ENCODE measurements at places on chromosomes 6 and 20. TPM values are rescaled to one million over a fixed set of nuclear protein-coding genes. Genes with fewer than 3 reads are reported as not detected.

- H3K4me3 ChIP-seq = no peak overlapping the region
- H3K36me3 ChIP-seq = peaks cover 20% of the 10 kb centered on the region
- H3K27me3 ChIP-seq = no peaks in the 10 kb centered on the region
- H3K27ac ChIP-seq = no peak overlapping the region
- H3K4me1 ChIP-seq = no peaks in the 10 kb centered on the region
- DNase-seq = no peak
These were observed 60.7 kb downstream of the APCDD1L start for GRCh38 chr20:58454460-58454859.

DNA sequence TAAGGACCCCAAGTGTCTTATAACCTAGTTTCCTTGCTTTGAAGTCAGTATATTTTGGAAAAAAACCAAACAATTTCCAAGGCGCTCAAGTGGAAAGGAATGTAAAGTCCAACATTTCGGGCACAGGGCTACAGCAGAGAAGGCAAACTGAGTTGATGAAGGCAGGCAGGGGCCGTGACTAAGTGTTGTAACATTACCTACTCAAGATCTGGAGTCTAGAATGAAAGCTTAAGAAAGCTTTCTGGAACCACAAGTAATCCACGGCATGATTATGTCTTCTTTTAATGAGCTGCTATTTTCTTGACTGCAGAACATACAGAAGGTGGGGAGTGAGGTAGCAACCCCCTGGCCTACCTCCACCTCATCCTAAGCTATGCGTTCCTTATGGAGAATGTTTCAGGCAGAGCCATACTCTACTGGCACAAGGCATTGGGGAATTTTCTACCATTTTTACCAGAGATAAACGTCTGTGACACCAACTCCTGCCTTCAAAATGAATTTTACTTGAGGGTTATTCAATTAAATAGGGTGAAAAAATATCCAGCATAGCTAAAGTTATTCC, 4.3 kb downstream of the PPP1R10 start:
- H3K4me1 ChIP-seq = peaks cover 60% of the 10 kb centered on the region
- H3K27ac ChIP-seq = peak overlapping the region; percentile 32
- no peak for DNase-seq
- peak overlapping the region; percentile 25 for H3K4me3 ChIP-seq
- peaks cover 78% of the 10 kb centered on the region for H3K36me3 ChIP-seq

DNA sequence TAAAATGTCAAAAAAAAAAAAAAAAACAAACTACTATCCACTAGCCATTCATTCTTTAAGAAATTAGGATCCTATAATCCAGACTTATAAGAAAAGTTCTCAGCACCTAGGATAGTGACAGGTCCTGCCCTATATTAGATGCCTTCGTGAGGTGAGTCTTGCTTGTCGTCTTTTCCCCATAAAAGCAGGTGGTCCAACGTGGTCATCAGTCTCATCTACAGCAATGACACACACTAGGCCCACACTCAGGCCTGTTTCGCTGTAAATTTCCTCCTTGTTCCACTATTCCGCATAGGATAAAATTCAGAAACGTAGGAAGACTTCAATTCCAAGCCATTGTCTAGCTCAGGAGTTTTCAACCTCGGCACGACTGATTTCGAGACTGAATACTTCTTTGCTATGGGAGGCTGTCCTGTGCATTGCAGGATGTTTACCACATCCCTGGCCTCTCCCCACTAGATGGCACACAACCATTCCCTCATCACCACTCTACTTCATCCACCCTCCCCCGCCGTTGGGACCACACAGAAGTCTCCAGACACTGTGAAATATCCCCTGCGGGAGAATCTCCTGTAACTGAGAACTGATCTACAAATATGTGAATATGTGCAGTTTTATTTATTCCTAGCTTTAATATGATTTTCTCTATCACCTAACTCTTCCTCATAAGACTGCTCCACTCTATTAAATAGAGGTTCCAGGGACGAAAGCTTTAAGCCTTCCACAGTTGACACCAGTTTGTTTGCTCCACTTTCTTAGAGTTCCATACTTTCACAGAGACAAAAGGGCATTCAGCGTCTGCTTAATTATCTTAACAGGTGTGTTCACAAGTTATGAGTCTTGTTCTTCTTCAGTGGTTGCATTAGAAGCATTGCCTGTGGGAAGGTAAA, 346.3 kb downstream of the BMP2 start:
- H3K27ac ChIP-seq = no peak overlapping the region
- no peak for DNase-seq
- no peaks in the 10 kb centered on the region for H3K36me3 ChIP-seq
- H3K27me3 ChIP-seq = no peaks in the 10 kb centered on the region

DNA sequence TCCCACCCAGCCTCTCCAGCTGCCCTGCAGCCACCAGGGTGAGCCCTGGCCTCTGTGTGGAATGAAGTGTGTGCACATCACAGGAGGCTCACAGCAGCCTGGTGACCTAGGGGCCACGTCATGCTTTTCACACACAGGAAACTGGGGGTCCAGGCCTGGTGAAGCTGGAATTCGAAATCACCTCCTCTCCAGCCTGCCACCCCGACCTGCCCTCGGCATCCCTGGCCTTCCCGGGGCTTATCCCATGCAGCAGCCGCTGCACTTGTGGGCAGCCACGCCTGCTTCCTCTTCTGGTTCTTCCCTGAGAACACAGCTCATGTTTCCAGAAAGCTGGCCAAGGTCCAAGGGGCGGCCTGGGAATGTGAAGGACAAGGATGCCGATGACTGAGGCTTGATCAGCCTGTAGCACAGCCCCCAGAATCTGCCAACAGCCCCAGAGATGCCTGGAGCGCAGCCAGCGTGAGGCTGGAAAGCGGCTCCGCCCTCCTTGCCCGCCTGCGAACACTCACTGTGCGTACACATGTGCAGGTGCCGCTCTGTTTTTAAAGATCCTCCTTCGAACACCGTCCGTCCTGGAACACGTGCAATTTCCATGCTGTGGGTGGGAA, 4.2 kb upstream of the NTSR1 start:
- peaks cover 15% of the 10 kb centered on the region for H3K27me3 ChIP-seq
- H3K4me1 ChIP-seq = peaks cover 17% of the 10 kb centered on the region
- no peak for DNase-seq
- H3K36me3 ChIP-seq = no peaks in the 10 kb centered on the region
- no peak overlapping the region for H3K27ac ChIP-seq
- no peak overlapping the region for H3K4me3 ChIP-seq

- no peak for DNase-seq
- H3K27me3 ChIP-seq = peaks cover 4% of the 10 kb centered on the region
- H3K4me3 ChIP-seq = no peak overlapping the region
- no peaks in the 10 kb centered on the region for H3K4me1 ChIP-seq
- no peaks in the 10 kb centered on the region for H3K36me3 ChIP-seq
- H3K27ac ChIP-seq = no peak overlapping the region
These were observed 137.1 kb downstream of the ELOVL4 start for GRCh38 chr6:79810185-79810705.

DNA sequence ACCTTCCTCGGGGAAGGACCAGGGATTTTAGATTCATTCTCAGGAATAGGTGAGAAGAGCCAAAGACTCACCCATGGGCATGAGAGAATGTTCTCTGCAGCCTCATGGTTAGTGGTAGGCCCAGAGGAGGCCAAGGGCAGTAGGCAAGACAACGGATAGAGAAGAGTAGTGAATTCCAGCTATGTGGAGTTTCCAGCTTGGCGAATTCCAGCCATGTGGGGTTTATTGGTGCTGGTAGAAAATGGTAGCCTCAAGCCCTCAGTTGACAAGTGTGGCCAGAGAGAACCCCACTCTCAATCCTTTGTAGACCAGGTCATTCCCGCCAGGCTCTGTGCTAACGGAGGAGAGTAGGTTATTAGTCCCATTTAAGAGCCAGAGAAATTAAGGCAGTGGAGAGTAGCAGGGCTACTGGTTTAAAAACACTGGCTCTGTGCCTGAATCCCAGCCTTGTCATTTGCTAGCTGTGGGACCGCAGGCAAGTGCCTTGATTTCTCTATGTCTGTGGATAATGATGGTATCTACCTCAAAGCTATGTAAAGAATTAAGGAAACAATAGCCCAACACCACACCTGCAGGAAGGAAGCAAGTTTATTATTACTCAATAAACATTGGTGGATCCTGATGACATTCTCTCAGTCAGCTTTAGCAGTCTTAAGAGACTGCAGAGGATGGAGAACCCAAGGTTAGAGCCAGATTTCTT, 2.0 kb upstream of the SLC9A8 start:
- H3K27ac ChIP-seq = no peak overlapping the region
- peaks cover 48% of the 10 kb centered on the region for H3K4me1 ChIP-seq
- peaks cover 18% of the 10 kb centered on the region for H3K36me3 ChIP-seq
- no peak for DNase-seq
- no peak overlapping the region for H3K4me3 ChIP-seq

GRCh38 chr20:52888096-52888495, 84.1 kb upstream of the TSHZ2 start:
- no peak overlapping the region for H3K4me3 ChIP-seq
- DNase-seq = no peak
- no peaks in the 10 kb centered on the region for H3K27me3 ChIP-seq
- H3K27ac ChIP-seq = no peak overlapping the region

DNA sequence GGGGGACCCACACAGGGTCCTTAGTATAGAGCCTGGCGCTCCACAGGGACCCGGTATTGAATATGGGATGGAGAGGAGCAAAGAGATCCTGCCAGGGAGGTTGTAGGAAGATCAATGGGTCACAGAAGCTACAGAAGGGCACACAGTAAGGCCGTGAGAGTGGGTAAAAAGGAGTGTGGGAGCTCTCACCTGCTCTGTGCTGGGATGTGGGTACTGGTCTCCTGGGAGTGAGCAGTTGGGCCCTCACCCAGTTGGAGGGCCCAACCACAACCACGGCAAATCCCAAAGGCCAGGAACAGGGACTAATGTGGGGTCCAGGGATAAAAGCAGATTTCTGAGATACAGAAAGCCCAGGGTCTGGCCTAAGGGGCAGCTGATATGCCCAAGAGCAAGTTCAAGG, 73.4 kb upstream of the RNF24 start:
- no peaks in the 10 kb centered on the region for H3K27me3 ChIP-seq
- peaks cover 28% of the 10 kb centered on the region for H3K4me1 ChIP-seq
- no peaks in the 10 kb centered on the region for H3K36me3 ChIP-seq
- H3K27ac ChIP-seq = no peak overlapping the region
- no peak for DNase-seq

The SNRPB2 gene
- 110 TPM for total RNA-seq

The CRIP3 gene
- not detected for total RNA-seq

The GPX5 gene
- not detected for total RNA-seq

The TRIM10 gene
- not detected for total RNA-seq
